ENCODE measurements at places on chromosomes 3 and 15.

- DNase-seq: no peak
Measured at GRCh38 chr3:98602078-98602678, 8.8 kb upstream of the CPOX start.

GRCh38 chr15:76366714-76367113 lies 30.1 kb downstream of the ISL2 start:
- DNase-seq: no peak

- no peak for DNase-seq
Measured at GRCh38 chr3:172034786-172035685, 4.3 kb upstream of the FNDC3B start.

- no peak for DNase-seq
Measured at GRCh38 chr3:73461547-73461946, 163.2 kb downstream of the PDZRN3 start.

DNA sequence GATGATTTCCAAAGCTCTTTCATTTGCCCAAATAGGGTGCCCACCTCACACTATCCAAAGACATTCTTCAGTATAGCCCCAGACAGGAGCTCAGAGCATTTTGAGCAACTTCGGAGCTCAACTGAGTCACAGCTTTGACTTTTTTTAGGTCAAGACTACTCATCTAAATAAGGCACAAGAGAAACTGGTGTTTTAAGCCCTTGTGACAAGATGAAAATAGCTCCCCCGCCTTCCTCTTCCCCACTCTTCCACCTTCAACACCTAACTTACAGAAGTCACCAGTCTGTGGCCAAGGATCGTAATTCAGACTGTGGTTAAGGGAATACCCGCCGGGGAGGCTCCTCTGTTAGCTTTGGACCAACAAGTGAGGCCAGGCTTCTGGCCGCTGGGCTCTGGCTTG lies 60.4 kb upstream of the CA12 start:
- DNase-seq: no peak

DNA sequence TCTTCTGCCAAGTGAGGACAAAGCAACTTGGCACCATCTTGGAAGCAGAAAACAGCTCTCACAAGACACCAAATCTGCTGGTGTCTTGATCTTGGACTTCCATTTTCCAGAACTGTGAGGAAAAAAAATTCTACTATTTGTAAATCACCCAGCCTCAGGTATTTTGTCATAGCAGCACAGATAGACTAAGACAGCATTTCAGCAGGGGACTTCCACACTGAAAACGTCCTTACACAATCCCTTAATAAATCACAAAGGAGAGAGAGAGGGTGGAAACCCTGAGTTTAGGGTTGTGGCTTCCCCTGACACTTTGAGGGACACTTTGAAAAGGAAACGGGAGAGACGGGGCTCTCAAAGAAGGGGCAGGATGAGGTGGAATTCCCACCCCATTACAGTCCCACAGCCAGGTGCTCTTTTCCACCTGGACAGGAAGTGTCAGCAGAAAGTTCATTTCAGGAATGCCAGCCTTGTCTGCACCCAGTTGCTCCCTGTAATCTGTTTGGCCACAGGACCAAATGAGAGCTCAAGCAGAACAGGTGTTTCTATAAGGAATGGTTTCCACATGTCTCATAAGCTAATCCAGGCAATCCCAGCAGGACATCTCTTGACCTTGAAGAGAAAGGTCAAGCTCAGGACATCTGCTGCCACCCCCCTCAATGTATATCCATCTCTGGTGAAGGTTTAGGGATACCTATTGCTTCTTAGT lies 51.3 kb downstream of the MYLK start:
- DNase-seq: no peak

- no peak for DNase-seq
Measured at GRCh38 chr3:136749091-136749490, 3.1 kb downstream of the STAG1 start.

- DNase-seq: no peak
Measured at GRCh38 chr3:126480206-126480605, 4.5 kb upstream of the ZXDC start.

- no peak for DNase-seq
Measured at GRCh38 chr15:63948971-63949370, 97.3 kb downstream of the DAPK2 start.

GRCh38 chr15:85767785-85768529 lies 26.8 kb downstream of the KLHL25 start:
- DNase-seq: no peak

- no peak for DNase-seq
Measured at GRCh38 chr3:111200027-111200426, 128.4 kb downstream of the NECTIN3 start.

GRCh38 chr3:195149292-195150030 lies 121.5 kb downstream of the XXYLT1 start:
- DNase-seq: no peak

- DNase-seq: no peak
Measured at GRCh38 chr3:194061421-194062030, 74.4 kb upstream of the HES1 start.

GRCh38 chr3:195263925-195264600 lies 6.9 kb downstream of the XXYLT1 start:
- DNase-seq: no peak

- DNase-seq: no peak
Measured at GRCh38 chr3:129657261-129658046, 51.0 kb upstream of the PLXND1 start.

- DNase-seq: no peak
Measured at GRCh38 chr15:35557012-35557411, 11.0 kb upstream of the DPH6 start.

DNA sequence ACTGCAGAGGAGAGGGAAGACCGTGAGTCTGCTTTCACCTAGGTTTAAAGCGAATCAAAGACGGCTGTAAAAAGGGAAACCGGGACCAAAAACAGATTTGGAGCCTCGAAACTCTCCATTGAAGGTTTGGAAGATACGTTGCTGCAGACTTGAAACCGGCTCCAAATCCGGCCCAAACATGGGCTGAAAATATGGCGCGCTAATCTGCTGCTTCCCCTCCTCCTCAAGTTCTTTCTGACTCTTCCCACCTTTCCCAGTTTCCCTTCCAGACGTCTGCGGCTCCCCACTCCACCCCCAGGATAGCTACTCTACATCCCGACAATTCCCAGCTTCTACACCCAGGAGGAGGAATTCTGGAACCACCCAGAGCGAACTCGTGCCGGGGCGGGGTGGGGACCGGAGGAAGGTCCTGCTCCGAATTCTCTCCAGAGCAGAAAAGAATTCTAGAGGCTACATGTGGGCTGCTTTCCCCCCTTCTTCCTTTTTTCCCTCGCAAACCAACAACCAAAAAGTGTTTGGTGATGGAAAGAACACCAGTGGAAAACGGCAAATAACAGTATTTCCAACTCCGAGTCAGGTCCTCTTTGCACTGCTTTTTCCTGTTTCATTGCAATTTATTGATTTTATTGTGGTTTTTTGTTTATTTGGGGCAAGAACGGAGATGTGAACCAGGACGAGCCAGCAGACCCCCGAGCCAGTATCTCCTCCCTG lies 8.5 kb downstream of the EOMES start:
- no peak for DNase-seq

DNA sequence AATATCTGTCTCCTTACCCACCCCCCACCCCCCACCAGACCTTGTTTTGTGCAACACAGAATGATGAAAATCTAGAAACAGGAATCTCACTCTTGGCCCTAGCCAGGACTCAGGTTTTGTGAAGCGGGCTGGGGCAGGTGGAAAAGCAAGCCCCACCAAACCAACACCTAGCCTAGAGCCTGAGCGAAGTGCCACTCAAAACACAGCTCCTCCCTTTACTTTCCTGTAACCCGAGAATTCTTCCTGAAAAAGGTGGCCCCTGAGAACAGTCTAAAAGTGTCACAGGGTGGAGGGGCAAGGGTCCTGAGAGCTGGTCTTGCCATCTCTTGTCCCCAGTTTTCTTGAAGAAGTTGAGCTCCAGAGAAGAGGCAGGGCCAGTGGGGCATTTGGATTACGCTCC lies 17.4 kb upstream of the RPUSD3 start:
- no peak for DNase-seq

DNA sequence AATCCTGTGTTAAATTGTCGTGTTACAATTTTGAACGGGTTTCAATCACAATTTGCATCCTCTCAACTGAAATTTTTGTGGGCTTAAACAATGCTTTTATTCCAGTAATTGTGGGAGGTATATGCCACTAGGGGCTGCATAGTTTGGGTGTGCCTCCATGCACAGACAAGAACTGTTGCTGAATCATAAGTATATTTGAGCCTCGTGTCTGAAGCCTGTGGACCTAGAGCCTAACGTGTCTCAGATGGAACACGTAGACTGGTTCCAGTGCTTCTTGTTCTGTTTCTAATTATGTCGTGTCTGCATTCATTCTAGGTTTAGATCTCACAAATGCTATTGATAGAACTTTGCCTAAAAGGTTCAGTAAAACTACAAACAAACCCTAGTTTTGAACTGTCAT lies 363.4 kb downstream of the RBMS3 start:
- no peak for DNase-seq

GRCh38 chr3:151303751-151304150 lies 12.9 kb downstream of the GPR87 start:
- no peak for DNase-seq

DNA sequence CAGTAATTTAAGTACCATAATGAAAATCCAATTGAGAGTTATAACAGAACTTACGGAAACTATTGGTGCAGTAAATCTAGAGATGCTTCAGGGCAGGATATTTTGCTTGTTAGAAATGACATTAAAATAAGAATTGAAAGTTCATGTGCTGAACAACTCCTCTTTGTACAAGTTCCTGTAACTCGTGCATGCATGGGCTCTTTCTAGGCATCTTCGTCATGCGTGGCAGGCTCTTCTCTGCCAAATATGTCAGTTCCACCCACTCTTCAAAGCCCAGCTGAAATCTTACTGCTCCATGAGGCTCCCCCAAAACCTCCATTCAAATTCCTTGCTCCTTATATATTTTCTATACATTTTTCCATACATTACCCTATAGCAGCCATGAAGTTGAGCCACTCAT lies 48.7 kb downstream of the FBN1 start:
- DNase-seq: no peak

DNA sequence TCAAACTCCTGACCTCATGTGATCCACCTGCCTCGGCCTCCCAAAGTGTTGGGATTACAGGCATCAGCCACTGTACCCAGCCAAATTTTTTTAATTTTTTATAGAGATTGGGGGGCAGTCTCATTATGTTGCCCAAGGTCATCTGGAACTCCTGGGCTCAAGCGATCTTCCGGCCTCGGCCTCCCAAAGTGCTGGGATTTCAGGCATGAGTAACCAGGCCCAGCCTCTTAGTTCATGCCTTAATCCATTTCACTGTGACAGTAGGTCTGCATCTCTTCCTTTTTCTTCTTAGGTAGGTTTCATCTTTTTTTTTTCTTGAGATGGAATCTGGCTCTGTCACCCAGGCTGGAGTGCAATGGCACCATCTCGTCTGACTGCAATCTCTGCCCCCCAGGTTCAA lies 37.3 kb upstream of the PPP4R2 start:
- no peak for DNase-seq

- no peak for DNase-seq
Measured at GRCh38 chr3:138902171-138902570, 44.8 kb downstream of the FOXL2 start.

DNA sequence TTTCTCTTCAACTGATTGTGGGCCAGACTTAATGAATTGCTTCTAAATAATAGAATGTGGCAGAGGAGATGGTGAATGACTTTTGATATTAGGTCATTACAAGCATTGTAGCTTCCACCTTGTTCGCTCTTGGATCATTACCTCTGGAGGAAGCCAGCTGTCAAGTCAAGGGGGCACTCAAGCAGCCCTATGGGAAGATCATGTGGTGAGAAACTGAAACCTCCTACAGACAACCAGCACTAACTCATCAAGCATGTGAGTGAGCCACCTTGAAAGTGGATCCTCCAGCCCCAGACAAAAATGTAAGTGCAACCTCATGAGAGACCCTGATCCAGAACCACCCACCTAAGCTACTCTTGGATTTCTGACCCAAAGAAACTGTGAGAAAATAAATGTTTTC lies 109.8 kb upstream of the TBC1D5 start:
- DNase-seq: no peak

DNA sequence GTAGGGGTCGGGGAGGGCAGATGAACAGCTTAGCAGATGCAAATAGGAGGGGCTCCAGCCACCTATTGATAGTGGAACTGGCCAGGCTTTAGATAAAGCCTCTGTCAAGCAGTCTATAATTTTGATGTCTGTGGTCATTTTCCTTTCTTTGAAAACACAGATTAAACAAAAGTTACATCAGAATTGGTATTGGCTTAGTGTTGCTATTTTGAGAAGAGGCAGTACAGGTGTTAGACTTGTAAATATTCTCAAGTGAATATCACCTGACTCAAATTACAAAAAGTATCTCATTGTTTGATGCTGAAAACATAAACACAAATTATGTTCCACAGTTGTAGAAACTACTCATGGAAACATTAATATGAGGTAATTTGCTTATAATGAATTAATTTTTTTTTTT lies 18.1 kb downstream of the GHRL start:
- DNase-seq: no peak

GRCh38 chr3:10471054-10471688 lies 34.2 kb downstream of the ATP2B2 start:
- DNase-seq: no peak

- no peak for DNase-seq
Measured at GRCh38 chr15:75696311-75696720, 16.3 kb downstream of the CSPG4 start.

DNA sequence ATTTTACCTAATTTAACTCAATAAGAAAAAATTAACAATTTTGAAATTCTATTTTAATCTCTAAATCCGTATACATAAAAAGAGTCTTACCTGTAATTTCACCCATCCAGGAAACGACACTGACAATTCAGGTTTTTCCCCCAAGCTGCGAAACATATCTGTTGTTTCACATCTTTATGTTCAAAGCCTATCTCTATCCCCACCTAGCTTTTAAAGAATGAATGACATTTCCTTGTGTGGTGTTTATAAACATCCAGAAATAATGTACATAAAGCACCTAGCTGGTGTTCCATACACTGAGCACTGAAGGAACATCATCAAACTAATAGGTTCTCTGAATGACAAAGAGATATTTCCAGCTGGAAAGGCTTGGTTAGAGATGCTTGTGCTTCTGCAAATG lies 867.8 kb downstream of the SQOR start:
- DNase-seq: no peak

DNA sequence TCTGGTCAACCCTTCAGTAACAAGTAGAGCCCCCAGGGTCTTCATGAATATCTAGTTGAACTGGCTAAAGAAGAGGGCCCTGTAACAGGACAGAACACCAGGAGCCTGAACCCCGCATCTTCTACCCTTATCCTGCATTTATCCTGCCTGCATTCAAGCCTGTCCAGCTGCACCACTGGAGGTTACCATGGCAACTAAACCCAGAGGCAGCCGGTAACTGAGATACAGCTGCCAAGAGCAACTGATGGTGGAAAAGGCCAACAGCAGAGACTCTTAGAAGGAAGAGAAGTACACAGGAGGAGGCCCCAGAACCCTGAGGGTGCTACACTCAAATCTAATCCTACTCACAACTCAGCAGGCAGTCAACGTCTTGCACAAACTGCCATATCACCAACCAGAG lies 3.7 kb upstream of the PRKAR2A start:
- DNase-seq: no peak

All from activated CD4-positive, alpha-beta T cell treated with anti-CD3 and anti-CD28 coated beads, Interleukin-2, amount 50 U/mL, for 4 hours (primary cell).